ENCODE measurements at places on chromosomes 7 and 10.
A peak's percentile ranks its signal among the peaks of the same experiment; 100 is the strongest.

- DNase-seq: no peak
Observed at GRCh38 chr10:120945801-120946302, 94.7 kb downstream of the WDR11 start.

- no peak for DNase-seq
Observed at GRCh38 chr7:110943701-110944345, 147.1 kb upstream of the LRRN3 start.

- no peak for DNase-seq
Observed at GRCh38 chr7:151779255-151779654, 97.7 kb downstream of the PRKAG2 start.

DNA sequence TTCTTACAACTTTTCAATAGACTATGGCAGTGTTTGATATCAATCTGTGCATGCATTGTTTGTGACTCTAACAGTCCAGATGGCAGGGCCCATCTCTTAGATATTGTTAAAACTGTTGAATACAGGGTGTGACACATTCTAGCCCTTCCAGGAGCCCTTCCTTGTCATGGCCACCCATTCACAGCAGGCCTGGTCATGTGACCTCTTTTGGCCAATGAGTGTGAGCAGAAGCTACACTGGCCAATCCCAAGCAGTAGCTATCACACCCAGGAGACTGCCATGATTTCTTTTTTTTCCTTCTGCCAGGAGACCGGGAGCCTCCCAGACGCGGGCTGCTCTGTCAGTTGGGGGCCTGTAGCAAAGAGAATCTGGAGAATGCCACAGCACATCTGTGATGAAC lies 655.4 kb upstream of the MKI67 start:
- DNase-seq: no peak

GRCh38 chr7:68562323-68562899 lies 1035.9 kb upstream of the AUTS2 start:
- no peak for DNase-seq

DNA sequence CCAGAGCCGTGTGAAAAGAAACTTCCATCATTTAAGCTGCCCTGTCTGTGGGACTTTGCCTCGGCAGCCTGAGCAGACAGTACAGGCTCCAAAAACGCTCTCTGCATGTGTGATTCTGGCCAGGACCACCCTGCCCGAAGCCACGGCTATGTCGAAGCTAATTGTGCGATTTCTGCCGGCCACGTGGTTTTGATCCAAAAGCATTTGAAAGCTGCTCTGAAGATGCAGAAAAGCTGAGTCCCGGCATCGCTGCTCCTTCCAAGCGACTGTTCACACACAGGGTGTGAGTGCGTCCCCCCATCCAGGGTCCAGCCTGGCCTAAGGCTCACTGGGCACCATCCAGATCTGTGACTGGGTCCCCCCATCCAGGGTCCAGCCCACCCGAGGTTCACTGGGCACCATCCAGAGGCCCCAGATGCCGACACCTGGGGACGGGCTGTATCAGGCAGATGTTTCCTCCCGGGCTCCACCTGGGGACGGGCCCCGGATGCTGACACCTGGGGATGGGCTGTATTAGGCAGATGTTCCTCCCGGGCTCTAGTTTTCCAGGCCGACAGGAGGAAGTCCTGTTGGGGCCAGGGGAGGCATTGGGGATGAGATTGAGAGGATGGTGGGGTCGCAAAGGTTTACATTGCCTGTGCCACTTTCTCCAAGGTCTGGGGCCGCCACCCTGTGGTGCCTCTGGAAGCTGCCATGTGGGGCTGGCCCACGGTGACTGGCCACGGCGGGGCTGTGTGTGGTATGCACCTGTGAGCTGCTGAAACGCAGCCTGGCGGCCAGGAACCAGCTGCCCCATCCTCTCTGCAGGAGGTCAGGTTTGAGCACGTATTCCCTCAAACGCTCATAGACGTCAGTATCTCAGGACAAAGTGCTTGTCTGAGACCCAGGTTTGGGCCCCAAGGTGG lies 527.4 kb downstream of the DNAJB6 start:
- no peak for DNase-seq

DNA sequence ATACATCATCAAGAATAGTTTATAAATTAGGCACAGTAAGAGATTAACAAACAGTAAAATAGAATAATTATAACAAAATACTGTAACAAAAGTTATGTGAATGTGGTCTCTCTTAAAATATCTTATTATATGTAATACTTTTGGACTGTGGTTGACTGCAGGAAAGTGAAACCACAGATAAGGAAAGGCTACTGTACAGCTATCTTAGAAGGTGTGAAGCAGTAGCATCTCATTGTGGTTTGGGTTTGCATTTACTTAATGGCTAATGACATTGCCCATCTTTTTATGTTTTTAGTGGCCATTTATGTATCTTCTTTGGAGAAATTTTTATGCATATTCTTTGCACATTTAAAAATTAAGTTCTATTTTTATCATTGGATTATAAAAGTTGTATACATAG lies 296.4 kb upstream of the MAGI2 start:
- DNase-seq: no peak

GRCh38 chr10:82161264-82161663 lies 286.3 kb downstream of the NRG3 start:
- no peak for DNase-seq

- DNase-seq: no peak
Observed at GRCh38 chr10:34574353-34574934, 240.7 kb downstream of the PARD3 start.

- peak; percentile 14 for DNase-seq
Observed at GRCh38 chr7:70645279-70645678, 486.7 kb upstream of the GALNT17 start.

- DNase-seq: no peak
Observed at GRCh38 chr10:132881186-132881920, 61.0 kb downstream of the CFAP46 start.

GRCh38 chr10:21488246-21488956 lies 37.1 kb downstream of the SKIDA1 start:
- no peak for DNase-seq

- no peak for DNase-seq
Observed at GRCh38 chr10:43000651-43001426, 76.0 kb upstream of the RET start.

DNA sequence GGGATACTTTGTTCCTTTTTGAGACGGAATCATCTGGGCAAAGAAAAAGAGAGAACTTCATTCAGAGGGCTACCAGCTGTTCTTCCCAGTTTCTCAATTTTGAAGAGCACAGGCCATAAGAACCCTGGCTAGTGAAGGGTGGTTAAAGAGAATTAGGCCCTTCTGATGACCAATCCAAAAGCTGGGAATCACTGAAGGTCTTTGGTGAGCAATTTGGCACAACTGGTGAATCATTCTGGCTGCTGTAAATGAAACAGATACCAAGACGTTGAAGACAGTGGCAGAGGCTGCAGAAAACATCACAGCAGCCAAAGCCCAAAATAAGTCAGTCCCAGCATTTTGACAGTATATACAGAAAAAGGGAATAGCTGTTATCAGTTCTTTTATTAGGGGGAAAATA lies 5.1 kb downstream of the RAPGEF5 start:
- DNase-seq: no peak

GRCh38 chr7:132576721-132577085 lies 433 bp upstream of the PLXNA4 start:
- no peak for DNase-seq

- DNase-seq: no peak
Observed at GRCh38 chr10:73414230-73414945, 530 bp upstream of the ANXA7 start.

- DNase-seq: no peak
Observed at GRCh38 chr7:37027104-37027503, 302.8 kb upstream of the AOAH start.

DNA sequence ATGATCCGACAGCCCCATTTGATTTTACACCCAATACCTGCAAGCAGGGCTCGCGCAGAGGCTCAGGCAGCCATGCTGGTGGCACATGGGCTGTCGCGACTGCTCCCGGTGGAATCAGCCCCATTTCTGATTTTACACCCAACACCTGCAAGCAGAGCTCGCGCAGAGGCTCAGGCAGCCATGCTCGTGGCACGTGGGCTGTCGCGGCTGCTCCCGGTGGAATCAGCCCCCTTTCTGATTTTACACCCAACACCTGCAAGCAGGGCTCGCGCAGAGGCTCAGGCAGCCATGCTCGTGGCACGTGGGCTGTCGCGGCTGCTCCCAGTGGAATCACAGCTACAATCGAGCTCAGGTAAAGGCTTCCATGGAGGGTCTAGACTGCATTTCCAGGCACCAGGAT lies 244.1 kb downstream of the PTPRN2 start:
- DNase-seq: no peak

DNA sequence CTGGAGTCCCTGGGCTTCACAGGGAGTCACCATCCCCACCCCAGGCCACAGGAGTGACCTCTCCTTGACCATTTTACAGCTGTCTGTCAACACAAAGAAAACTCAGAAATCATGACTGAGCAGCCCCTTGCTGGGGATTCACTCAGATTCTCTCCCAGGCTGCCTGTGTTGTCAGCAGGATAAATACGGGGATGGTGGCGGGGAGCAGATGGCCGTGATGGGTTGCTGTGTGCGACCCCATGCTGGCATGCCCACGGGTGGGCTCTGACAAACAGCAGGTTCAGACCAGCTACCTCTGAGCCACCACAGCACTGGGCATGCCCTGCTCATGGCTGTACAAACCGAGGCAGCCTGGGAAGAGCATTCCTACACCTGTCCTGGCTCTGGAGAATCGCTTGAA lies 136.1 kb downstream of the SLIT1 start:
- no peak for DNase-seq

GRCh38 chr7:84847038-84847437 lies 339.8 kb downstream of the SEMA3D start:
- DNase-seq: no peak

- no peak for DNase-seq
Observed at GRCh38 chr7:24039991-24040624, 243.9 kb upstream of the NPY start.

GRCh38 chr10:109071539-109071938 lies 851.8 kb downstream of the XPNPEP1 start:
- no peak for DNase-seq

GRCh38 chr10:61411706-61412105 lies 41.5 kb downstream of the TMEM26 start:
- DNase-seq: no peak

GRCh38 chr10:76026176-76026771 lies 594.9 kb downstream of the LRMDA start:
- no peak for DNase-seq

- DNase-seq: no peak
Observed at GRCh38 chr10:85926986-85927385, 439.6 kb downstream of the GRID1 start.

- DNase-seq: peak; percentile 17
Observed at GRCh38 chr7:101815826-101816594, 1.4 kb upstream of the CUX1 start.

DNA sequence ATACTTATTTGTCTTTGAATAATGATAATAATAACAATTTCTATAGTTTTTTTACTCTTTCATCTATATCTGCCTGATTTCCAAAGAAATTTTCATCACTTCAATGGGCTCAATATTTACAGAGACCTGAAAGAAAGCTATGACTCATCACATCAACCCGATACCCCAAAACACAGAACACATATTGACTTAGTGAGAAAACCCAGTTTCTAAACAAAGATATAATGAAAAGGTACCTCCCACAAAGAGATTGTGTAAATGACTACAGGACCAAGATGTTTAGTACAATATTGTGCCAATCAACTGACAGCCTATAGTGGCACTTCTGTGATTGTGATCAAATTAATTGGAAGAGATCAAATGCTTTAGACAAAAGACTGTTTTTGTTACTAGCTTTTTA lies 133.9 kb downstream of the PCDH15 start:
- DNase-seq: no peak

GRCh38 chr10:132309471-132309865 lies 1.7 kb upstream of the STK32C start:
- no peak for DNase-seq

- peak; percentile 64 for DNase-seq
Observed at GRCh38 chr7:15602236-15602635, 40.4 kb upstream of the AGMO start.

- no peak for DNase-seq
Observed at GRCh38 chr10:132811891-132812481, 26.0 kb upstream of the NKX6-2 start.

Data from NCI-H1694 (cell line).